ENCODE measurements at places on chromosomes 5 and 9. TPM values are rescaled to one million over a fixed set of nuclear protein-coding genes. Genes with fewer than 3 reads are reported as not detected.

Gene HDHD3
- 8.9 TPM for total RNA-seq

Gene ITK
- 0.36 TPM for total RNA-seq

Gene ABCA1
- total RNA-seq = 10.8 TPM

- DNase-seq = no peak
Measured at GRCh38 chr9:132160802-132161742, 786 bp upstream of the NTNG2 start.

GRCh38 chr5:146209714-146210113, 6.3 kb downstream of the RBM27 start:
- no peak for DNase-seq

- DNase-seq = no peak
Measured at GRCh38 chr5:82106756-82107155, 134.9 kb downstream of the ATG10 start.

GRCh38 chr9:33329117-33329563, 38.8 kb downstream of the NFX1 start:
- DNase-seq = no peak

DNA sequence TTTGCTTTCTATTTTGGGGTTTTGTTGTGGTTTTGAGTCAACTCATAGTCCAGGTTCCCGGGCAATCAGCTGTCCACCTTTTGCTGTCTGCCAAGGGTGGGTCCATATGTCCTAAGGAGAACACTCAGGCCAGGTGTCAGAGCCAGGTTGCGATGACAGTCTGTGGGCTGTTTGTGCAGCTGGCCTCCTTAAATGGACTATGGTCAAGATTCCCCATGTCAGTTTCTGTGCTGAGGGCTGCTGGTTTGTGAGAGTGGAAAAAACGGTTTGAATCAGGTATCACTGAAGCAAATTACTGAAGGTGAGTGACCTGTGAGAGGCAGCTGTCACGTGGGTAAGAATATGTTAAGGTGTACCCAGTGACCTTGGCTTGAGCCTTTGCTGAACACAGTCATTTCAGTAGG, 33.0 kb downstream of the SNX30 start:
- no peak for DNase-seq

DNA sequence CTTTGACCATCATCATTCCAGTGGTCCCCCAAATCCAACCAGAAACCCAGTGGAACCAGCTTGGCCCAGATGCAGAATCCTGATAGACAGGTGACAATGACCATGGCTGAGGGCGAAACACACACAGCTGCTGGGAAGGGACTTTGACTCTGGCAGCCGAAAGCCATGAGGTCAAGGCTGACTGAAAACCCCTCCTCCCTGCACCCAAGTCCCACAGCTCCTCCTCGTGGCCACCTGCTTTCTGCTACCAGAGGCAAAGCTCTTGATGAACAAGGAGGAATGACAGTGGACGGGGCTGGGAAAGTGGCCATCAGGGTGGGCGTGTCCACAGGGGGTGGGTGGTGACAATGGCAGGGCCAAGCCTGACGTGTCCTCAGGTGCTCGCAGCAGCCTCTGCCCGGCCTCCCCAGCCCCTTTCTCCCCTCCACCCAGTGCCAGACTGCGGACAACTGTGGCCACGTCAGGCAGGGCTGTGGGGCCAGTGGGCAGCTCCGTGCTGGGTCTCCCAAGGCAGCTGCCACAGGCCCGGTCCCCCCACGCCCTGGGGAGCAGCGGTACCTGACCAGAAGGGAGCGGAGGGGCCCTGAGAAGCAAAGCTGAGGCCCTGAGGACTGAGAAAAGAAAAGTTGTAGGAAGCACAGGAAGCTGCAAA, 30.8 kb upstream of the SARDH start:
- DNase-seq = no peak

Measured in left ventricle myocardium inferior (tissue), 1 donor.